ENCODE measurements at places on chromosomes 2 and 18.

DNA sequence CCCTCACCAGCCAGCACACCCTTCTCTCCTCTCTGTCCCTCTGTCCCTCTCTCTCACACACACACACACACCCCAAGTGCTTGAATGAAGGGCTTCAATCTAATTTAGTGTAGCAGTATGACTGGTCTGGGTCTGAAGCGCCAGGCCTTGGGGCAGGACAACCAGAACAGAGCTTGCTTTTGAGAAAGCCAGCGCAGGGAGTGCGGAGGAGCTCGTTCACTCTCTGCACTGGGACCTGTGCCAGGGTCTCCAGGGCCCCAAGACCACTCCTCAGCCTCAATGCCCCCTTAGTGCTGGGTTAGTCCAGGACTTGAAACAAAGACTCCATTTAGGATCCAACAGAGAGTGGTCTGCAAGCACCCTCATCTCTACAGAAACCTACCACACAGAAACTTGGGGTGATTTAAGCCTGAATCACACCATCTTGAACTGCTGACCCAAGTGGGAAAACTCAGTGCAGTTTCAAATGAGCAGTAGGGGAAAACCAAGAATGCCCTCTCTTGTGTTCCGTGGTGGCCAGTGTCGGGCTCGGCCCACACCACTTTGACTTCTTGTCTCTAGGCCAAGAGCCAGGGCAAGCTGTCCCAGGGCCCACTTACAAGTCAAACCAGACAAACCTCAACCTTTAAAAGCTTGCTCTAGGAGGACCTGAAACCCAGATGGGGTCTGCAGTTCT, 66.6 kb upstream of the WIPF1 start:
- no peaks in the 10 kb centered on the region for H3K27me3 ChIP-seq
- H3K27ac ChIP-seq = no peak overlapping the region
- H3K36me3 ChIP-seq = no peaks in the 10 kb centered on the region
- no peak overlapping the region for H3K4me3 ChIP-seq

DNA sequence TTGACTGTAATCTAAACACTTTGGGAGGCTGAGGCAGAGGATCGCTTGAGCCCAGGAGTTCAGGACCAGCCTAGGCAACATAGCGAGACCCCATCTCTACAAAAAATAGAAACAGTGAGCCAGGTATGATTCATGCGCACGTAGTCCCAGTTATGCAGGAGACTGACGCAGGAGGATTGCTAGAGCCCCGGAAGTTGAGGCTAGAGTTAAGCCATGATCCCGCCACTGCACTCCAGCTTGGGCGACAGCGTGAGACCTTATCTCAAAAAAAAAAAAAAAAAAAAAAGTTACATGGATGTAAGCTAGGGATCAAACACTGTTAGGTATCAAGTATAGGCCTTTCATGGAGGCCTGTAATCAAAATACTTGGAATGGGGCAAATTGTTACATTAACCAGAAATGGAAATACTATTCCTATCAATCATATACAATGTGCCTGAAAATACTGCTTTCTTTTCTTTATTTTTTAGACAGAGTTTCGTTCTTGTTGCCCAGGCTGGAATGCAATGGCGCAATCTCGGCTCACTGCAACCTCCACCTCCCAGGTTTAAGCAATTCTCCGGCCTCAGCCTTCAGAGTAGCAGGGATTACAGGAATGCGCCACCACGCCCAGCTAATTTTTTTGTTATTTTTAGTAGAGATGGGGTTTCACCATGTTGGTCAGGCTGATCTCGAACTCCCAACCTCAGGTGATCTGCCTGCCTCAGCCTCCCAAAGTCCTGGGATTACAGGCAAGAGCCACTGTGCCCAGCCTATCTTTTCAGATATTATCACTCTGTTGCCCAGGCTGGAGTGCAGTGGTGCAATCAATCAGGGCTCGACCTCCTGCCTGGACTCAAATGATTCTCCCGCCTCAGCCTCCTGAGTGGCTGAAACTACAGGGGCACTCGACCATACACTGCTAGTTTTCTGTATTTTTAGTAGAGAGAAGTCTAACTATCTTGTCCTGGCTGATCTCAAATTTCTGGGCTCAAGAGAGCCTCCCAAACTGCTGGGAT, 27.2 kb downstream of the XPO1 start:
- H3K4me1 ChIP-seq = peaks cover 8% of the 10 kb centered on the region
- no peak for DNase-seq
- peaks cover 17% of the 10 kb centered on the region for H3K36me3 ChIP-seq

DNA sequence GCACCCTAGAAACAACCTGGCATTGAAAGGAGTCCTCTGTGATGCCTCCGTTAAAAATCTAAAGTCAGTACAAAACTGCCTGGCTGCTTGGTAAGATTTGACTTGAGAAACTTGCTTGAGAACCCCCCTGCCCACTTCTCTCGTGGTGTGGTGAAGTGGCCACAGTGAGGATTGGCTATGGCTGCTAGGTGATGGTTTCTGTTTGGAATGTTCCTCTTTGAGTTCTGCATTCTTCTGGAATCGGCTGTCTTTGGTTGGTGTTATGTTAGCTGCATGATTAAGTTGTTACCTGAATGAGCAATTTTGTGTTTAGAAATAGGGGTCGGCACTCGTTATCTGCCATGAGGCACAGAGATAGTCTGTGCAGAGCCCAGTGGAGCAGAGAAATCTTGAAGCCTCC, 21.7 kb upstream of the SAG start:
- peaks cover 75% of the 10 kb centered on the region for H3K36me3 ChIP-seq
- H3K27me3 ChIP-seq = no peaks in the 10 kb centered on the region
- H3K4me1 ChIP-seq = peaks cover 18% of the 10 kb centered on the region
- no peak overlapping the region for H3K27ac ChIP-seq
- no peak for DNase-seq
- H3K4me3 ChIP-seq = no peak overlapping the region

DNA sequence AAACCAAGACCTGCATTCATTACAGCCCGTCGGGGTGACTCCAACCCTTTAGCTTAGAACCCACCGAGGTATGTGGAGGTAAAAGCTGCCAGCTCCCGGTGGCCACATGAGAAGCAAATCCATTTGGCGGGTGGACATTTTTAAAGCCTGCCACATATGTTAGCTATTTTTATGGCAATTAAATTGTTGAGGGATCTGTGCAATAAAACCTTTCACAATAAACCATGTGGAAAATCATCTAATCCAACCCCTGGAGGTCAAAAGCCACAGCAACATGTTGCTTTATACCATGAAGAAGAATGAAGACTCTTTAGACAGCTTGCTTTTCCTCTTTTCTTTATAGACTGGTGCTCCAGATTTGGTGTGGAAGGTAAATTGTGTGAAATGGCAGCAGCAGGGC, 176.3 kb downstream of the AGPS start:
- H3K27me3 ChIP-seq = no peaks in the 10 kb centered on the region
- no peak overlapping the region for H3K27ac ChIP-seq

- DNase-seq = no peak
- H3K4me3 ChIP-seq = peak overlapping the region; percentile 70
- H3K36me3 ChIP-seq = no peaks in the 10 kb centered on the region
- H3K4me1 ChIP-seq = peaks cover 72% of the 10 kb centered on the region
Observed at GRCh38 chr2:172429301-172429968, 2.0 kb downstream of the ITGA6 start.

GRCh38 chr2:109225170-109225782, 96.3 kb downstream of the SH3RF3 start:
- no peaks in the 10 kb centered on the region for H3K27me3 ChIP-seq
- DNase-seq = no peak
- H3K36me3 ChIP-seq = no peaks in the 10 kb centered on the region
- no peak overlapping the region for H3K4me3 ChIP-seq

DNA sequence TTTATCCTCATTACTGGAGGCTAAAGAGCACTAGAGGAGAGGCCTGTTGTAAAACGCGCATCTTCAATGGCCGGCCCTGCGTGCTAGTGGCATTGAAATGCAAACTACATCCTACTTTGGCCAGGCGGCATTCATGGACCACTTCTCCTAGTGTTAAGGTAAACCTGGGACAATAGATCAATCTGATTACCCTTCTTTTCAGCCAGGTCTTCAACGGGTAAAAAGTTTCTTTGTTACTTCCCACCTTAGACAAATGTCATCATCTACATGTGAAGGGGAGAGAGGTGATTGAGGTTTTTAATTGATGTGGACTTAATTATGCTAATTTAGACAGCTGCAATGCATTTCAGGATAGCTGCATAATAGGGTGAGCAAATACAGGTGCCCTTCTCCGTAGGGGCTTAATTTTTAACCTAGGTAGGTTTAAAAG, 628.0 kb downstream of the ZEB2 start:
- H3K4me1 ChIP-seq = no peaks in the 10 kb centered on the region
- H3K36me3 ChIP-seq = no peaks in the 10 kb centered on the region
- H3K27me3 ChIP-seq = no peaks in the 10 kb centered on the region
- H3K27ac ChIP-seq = no peak overlapping the region

Measured in CD8-positive, alpha-beta memory T cell (primary cell).